ENCODE measurements at places on chromosomes 5 and 9. TPM values are rescaled to one million over a fixed set of nuclear protein-coding genes. Genes with fewer than 3 reads are reported as not detected.

Gene PKD2L2
- total RNA-seq: not detected

DNA sequence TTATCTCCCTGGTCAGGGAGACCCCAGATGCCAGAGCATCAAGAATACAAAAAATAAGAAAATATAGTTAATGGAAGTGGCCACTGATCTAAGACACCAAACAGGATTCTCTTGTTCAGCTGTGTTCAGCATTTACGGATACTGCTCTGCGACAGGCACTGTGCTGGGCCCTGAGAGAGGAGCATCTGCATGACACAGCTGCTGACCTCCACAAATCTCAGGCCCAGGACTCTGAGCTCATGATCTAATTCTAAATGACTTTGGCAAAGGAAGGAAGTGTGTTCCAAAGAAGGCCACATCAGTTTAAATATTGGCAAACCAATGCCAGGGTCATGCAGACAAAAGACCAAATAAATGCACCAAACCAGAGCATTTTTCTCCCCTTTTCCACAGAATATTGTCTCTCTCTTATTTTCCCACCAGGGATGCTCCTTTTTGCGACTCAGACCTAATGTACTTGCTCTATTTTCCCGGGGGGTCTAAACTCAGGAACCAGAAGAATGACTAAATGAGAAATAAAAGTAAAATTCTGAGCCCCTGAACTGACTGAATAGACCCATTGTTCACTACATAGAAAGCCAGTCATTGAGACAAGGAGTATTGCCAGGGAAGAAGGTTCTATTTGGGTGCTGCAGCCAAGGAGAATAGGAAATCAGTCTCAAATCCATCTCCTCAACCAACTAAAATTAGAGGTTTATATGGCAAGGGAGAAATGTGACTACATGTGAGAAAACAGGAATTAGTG is 1.4 kb upstream of the AGGF1 start:
- H3K27ac ChIP-seq: peak overlapping the region; percentile 34
- no peak for DNase-seq
- H3K4me3 ChIP-seq: no peak overlapping the region
- peaks cover 25% of the 10 kb centered on the region for H3K36me3 ChIP-seq

DNA sequence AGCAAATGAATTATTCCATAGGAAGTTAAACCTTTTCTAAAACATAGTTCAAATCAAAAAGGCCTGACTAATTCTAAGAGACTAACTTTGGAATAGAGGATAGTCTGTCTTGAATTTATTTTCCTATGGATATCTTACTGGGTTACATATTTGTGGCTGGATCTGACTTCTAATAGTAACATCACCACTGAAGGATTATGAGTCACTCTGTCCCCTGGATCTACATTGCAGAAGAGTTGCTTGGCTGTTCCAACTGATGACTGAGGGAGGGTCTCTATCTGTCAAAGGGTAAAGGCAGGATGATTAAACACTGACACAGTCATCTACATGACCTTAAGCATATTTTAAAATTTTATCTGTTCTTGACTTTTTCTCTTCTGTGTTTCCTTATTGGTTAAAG is 119.6 kb upstream of the FST start:
- no peaks in the 10 kb centered on the region for H3K36me3 ChIP-seq
- H3K4me3 ChIP-seq: no peak overlapping the region
- H3K27me3 ChIP-seq: peaks cover 12% of the 10 kb centered on the region
- H3K4me1 ChIP-seq: no peaks in the 10 kb centered on the region

GRCh38 chr5:93677359-93677891 is 64.0 kb downstream of the POU5F2 start:
- H3K36me3 ChIP-seq: no peaks in the 10 kb centered on the region
- no peak overlapping the region for H3K4me3 ChIP-seq

DNA sequence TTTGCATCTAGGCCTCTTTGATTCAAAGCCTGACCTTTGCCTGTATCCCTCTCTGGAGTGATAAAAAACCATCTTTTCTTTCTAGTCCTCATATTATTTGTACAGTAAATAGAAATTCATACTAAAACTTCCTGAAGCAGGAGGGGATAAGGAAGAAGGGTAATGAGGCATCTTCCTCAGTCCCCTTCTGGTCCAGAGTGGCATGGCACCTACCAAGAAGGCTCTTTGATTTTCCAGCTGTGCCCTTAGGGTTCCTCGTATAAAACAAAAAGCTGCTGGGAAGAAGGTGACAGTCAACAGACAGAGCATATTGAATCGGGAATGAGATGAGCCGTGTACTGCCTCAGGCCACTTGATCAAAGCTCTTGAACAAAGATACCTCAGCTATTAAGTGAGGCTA is 71.9 kb upstream of the SPDL1 start:
- H3K27me3 ChIP-seq: peaks cover 15% of the 10 kb centered on the region
- DNase-seq: no peak
- H3K4me1 ChIP-seq: no peaks in the 10 kb centered on the region
- no peak overlapping the region for H3K4me3 ChIP-seq
